ENCODE measurements at places on chromosomes 1 and 21. TPM values are rescaled to one million over a fixed set of nuclear protein-coding genes. Genes with fewer than 3 reads are reported as not detected.

The ALDH4A1 gene
- 41.0 TPM for total RNA-seq

The ZNF670 gene
- total RNA-seq: 3.3 TPM

The LCE1B gene
- total RNA-seq: not detected

The RNF187 gene
- 136 TPM for total RNA-seq

The LCE1D gene
- total RNA-seq: not detected

The U2AF1 gene
- total RNA-seq: 22.7 TPM

The HSD11B1 gene
- total RNA-seq: not detected

The MAP1LC3C gene
- not detected for total RNA-seq

The UBXN11 gene
- total RNA-seq: 12.8 TPM

The FAM163A gene
- not detected for total RNA-seq

The ARHGAP29 gene
- 156 TPM for total RNA-seq

The ZBTB8A gene
- total RNA-seq: 11.5 TPM

The PADI2 gene
- 1.3 TPM for total RNA-seq

The KISS1 gene
- not detected for total RNA-seq

The LCE1C gene
- 11.1 TPM for total RNA-seq

The TPTE gene
- total RNA-seq: not detected

The CELA3B gene
- total RNA-seq: not detected

The KIF17 gene
- 0.99 TPM for total RNA-seq

The RGS16 gene
- 0.33 TPM for total RNA-seq

The CHODL gene
- total RNA-seq: 0.17 TPM

The B3GALT2 gene
- not detected for total RNA-seq

The S100A10 gene
- total RNA-seq: 213 TPM

Measured in mammary epithelial cell (primary cell).